ENCODE measurements at places on chromosomes 1 and 21. TPM values are rescaled to one million over a fixed set of nuclear protein-coding genes. Genes with fewer than 3 reads are reported as not detected.

- DNase-seq: peak; percentile 22
These were observed 368.6 kb downstream of the PTPRC start for GRCh38 chr1:199007423-199007822.

DNA sequence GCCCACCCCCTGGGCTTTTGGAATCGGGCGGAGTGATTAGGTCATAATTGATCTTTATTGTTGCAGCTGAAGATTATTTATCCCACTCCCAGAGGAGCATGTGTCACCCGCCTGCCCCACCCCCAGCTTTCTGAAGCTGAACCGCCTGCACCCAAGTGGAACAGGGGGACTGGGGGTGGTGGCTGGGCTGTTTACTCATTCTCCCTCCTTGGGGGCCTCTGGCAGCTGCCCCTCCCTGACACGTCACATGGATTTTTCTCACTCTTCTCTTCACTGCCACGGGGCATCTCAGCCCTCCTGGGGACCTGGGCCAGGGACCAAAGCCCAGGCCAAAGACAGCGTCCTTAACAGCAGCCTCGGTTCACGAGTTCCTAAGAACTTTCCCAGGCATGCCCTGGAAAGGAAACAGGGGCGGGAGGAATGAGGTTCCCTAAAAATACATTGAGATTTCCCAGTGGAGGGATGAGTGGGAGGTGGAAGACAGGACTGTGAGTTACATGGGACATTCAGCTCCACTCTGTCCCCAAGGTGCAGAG, 31.6 kb upstream of the SOX13 start:
- no peak for DNase-seq

DNA sequence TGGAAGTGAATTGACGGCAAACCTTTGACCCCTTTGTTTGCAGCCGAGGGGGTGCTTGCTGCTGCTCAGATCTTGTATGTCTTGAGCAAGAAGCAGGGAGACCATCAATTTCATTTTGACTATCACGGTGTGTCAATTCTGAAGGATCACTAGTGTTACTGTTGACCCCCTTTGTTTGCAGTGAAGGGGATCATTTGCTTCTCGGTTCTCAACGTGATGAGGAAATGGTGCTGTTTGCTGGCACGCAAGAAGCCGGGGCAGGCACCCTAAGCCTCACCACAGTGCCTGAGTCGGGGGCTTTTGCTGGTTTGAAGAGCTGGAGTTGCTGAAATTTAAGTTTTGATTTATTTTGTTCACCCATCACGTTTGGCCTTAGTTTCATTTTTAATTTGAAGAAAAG, 7.5 kb downstream of the RBM15 start:
- DNase-seq: no peak

DNA sequence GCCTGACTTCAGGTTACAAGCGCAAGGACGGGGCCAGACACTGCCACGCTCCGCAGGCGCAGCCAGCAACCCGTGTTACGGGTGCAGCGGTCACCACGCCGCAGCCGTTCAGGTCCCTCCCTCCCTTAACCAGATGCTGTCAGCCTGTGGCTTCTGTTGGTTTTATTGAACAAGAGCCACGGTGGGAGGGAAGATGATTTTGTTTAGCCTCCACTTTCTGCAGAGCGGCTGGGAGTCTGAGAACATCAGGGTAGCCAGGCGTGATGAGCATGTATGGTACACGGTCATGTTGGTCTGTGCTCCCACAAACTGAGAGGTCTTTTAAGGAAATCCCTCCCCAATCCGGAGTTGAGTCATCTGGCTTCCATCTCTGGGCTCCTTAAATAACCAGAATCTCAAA, 18.5 kb upstream of the ADARB1 start:
- no peak for DNase-seq

- DNase-seq: no peak
These were observed 158.0 kb upstream of the CACYBP start for GRCh38 chr1:174841747-174842146.

GRCh38 chr1:115492019-115492595, 149.7 kb upstream of the VANGL1 start:
- DNase-seq: no peak

DNA sequence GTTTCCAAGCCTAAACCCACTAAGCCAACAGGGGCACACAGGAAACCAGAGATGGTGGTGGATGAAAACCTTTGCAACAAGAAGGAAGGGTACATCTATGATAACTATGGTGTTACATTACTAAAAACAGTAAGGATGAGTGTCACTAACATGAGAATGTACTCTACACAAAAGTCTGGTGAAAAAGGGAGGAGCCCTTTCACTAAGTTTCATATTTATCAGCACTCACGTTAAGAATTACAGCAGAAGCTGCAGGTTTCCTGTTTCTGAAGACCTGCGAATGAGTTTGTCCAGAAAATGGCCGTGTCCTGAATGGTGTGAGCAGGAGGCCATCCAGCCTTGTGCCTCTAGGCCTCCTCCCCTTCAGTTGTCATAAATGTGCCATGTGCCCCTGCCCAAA, 17.8 kb downstream of the ABCG1 start:
- DNase-seq: no peak

DNA sequence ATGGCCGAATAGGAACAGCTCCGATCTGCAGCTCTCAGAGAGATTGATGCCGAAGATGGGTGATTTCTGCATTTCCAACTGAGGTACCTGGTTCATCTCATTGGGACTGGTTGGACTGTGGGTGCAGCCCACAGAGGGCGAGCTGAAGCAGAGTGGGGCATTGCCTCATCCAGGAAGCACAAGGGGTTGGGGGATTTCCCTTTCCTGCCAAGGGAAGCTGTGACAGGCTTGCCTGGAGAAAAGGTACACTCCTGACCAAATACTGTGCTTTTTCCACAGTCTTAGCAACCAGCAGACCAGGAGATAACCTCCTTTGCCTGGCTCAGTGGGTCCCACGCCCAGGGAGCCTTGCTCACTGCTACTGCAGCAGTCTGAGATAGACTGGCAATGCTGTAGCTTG, 66.9 kb downstream of the HSD3B1 start:
- DNase-seq: no peak

GRCh38 chr21:36420571-36421339, 35.6 kb downstream of the CHAF1B start:
- DNase-seq: no peak

DNA sequence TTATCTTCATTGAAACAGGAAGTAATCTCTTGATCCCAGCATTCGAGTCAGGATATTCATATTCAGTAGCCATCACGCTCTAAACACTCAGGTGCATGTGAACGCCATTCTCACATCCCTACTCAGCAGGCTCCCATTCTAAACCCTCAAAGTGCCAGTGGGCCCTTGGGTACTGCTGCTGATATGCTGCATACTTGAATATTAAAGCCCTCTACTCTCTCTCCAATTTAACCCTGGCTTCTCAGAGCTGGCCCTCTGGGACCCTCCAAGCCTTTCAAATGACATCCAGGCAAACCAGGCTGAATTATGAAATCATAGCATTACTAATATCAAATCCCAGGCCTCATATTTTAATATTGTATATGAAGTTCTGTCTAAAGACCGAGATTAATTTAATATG, 468.2 kb downstream of the NUF2 start:
- no peak for DNase-seq

DNA sequence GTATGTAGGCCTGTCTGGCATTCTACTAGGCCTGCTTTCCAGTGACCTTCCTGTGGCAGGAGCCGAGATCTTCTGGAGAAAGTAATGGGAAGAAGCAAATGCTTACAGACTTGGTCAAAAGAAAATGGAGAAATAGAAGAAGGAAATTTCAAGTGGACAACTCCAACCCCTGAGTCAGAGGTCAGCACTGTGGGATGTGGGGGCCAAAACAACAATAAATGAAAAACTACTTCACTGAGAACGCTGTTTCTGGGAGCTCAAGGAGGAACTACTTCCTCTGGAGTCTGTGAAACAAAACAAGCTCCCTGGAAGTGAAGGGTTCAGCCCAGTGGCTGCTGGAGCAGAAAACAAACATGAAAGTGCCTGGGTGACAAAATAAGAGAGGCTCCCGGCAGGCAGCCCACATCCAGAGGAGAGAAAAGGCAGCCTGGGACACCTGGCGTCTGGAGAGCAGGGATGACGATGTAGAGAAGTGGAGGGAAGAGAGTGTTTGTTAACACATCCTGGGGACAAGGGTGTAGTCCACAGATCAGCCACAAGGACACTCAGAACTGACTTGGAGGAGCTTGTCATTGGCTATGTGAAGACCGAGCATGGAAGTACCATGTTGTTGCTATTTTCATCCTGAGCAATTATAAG, 355.2 kb downstream of the SMYD3 start:
- no peak for DNase-seq

- no peak for DNase-seq
These were observed 66.0 kb downstream of the VCAM1 start for GRCh38 chr1:100785470-100786052.

GRCh38 chr1:23098463-23099170, 70.0 kb downstream of the LUZP1 start:
- DNase-seq: peak; percentile 65

GRCh38 chr1:160795951-160796383, at the start of gene LY9:
Gene LY9 (plus strand): TSS chr1:160796174. CDS start chr1:160796188, 14 bp downstream.
- no peak for DNase-seq

GRCh38 chr1:155218854-155219591, 10.5 kb downstream of the MTX1 start:
- peak; percentile 43 for DNase-seq

DNA sequence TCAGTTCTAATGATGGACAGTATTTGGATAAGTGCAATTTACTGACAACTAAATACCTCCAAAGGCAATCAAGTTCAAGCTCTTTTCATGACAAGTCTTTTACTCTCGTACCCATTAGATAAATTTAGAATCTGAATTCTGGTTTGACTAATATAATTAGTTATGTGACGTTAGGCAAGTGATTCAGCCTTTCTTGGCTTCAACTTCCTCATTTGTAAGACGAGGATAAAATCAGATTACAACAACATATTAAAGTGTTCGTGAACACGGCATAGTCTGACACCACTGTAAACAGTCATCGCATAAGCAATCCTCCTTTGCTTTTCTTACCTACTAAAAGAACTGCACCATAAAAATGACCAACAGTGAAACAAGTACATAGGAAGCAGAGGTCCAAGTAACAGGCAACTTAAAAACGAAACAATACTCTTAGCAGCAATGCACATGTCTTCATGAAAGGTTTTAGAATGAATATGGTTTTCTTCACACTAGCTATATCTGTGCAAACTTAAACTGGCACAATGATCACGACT, 25.7 kb downstream of the COA6 start:
- DNase-seq: peak; percentile 16

DNA sequence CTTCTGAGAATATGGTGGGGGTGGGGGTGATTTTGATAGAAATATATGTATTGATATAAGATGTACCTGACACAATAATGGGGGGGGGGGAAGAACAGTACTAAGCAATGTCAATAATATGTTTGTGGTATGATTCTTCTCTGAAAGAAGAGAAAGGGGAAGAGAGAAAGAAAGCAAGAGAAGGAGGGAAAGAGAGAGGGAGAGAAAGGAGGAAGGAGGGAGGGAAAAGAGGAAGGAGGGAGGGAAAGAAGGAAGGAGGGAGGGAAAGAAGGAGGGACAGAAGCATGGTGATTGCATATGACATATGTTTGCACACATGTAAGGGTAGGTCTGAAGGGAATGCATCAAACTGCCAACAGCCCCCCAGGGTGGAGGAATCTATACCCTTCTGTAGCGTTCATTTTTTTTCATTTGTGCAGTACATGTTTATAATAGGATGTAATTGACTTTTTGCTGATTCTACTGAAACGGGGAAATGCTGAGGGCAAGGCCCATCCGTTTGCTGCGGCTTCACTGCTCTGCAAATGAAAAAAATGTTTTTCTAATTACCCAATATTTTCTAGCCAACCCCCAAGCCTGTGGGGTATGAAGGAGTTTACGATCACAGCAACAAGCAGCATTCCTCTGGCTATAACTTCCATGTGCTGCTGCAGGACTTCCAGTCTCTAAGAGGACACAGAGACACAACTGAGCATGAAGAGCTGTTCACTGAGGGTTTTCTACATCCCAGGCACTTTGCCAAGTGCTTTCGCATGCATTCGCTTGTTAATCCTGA, 119.3 kb upstream of the ZC3H12A start:
- no peak for DNase-seq

- DNase-seq: peak; percentile 37
These were observed 24.4 kb upstream of the PTPRF start for GRCh38 chr1:43506233-43506632.

Gene GJB5
- 95.5 TPM for total RNA-seq

Gene RHEX
- total RNA-seq: not detected

Gene KRTAP19-1
- total RNA-seq: not detected

Gene CYP4A22
- not detected for total RNA-seq

Gene NTRK1
- total RNA-seq: not detected

Gene LCE6A
- total RNA-seq: not detected

Gene KCNJ9
- not detected for total RNA-seq

Gene CLCA4
- 2.8 TPM for total RNA-seq

Gene KDF1
- total RNA-seq: 15.2 TPM

Gene NBPF10
- 3.9 TPM for total RNA-seq

Gene TRAF3IP3
- total RNA-seq: not detected

Gene RNU1-2
- under 0.01 TPM for total RNA-seq

Gene RNU1-1
- total RNA-seq: under 0.01 TPM

Gene SELENOF
- 103 TPM for total RNA-seq

Gene GBP6
- total RNA-seq: 7.0 TPM

Gene SMCP
- not detected for total RNA-seq
